AG08396 (cell line): ENCODE measurements at places on chromosomes 3 and 15.

GRCh38 chr3:96931119-96931862, 116.9 kb downstream of the EPHA6 start:
- no peak for DNase-seq

DNA sequence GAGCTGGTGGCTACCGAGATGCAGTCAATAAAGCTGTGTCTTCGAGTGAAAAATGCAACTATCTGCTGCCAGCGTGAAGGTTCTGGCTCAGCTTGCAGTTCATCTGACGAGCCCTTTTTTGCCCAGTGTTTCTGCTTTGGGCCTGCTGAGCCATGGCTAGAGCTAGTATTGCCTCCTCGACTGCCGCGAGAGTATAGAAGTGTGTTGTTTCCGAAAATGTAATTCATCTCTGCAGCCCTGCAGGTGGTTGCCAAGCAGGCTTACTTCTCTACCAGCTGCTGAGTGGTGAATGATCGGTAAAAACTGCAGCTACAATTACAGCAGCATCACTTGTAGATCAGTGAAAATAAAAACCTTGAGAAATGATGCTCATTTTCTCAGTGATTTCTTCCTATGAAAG, 114.8 kb downstream of the DLG1 start:
- no peak for DNase-seq

DNA sequence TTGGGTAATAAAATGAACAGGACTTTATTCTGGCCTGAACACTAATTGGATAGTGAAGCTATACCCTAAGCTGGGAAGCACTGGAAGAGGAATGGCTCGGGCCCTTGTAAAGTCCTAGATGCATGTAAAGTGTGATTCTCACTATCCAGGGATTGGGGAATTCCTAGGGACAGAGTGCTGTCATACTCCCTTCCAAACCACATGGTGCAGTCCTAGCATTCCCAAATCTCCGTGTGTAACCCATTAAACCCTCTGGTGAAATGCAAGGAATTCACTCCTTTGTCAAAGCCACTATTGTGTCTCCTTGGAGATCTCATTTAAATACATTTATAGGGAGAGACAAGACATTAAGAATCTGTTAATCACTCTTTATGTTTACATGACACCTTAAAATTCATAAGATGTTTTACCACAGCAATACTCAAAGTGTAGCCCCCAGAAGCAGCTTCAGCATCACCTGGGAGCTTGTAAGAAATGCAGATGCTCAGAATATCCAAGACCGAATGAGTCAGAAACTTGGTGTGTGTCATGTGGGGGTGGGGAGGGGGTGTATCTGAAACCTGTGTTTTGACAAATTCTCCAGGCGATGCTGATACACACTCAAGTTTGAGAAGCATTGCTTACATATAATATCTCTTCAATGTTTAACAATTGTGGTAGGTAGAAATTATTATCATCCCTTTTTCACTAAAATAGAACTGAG, 121.8 kb upstream of the NPHP3 start:
- DNase-seq = no peak

- DNase-seq = no peak
Observed at GRCh38 chr3:195421400-195421799, 21.4 kb downstream of the ACAP2 start.

DNA sequence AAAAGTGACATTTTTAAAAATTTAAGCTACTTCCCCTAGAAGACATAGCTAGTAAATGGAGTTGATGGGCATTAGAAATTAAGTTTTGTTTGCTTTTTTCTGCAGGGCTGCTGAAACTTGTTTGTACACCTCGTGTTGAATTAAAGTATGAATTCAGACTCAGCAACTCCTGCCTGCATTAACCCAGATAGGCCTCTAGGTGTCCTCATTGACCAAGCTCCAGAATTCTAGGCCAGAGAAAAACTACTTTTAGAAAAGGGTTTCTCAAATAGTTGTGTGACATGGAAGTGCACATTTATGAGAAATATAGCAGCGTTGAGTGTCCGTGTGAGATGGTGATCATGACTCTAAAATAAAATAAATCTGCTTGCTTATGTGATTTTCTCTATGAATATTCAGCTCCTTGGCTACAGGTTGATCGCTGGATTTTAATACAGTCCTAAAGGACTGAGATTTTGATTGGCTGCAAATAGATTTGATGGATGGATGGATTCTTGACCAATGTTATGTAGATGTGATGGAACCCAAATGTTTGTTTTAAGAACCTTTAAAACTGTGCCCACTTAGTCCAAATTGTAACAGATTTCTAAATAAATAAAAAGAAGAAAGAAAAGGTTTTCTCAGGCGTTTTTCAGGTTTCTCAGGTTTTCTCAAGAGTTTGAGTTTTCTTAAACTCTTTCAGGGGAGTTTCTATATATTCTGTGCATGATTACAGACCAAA, 39.4 kb upstream of the LMOD3 start:
- DNase-seq = peak; percentile 57

DNA sequence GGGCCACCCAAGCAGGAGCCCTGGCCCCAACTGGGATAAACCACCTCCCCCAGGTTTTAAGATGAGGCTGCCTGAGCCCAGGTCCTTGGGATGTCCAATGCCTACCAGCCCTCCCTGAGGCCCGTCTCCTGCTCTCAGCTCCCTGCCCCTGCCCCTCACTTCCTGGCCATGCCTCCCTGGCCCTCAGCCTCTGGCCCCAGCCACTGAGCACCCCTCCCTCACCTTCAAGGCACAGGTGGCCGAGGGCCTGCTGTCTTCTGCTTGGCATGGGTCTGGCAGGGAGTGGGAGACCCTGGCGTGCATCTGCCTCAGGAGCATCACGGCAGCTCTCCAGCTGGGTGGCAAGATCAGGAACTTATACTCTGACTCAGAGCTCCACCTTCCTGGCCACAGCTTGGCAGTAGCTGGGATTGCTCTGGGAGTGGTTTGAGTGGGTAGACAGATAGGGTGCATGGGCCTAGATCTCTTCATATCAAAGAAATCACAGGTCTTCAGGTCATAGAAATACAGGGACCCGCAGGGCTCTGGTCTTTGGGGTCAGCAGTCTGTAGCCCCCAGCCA, at the start of gene PLA2G4E:
Gene PLA2G4E (minus strand): TSS at position 330 of the 561 bp plus-strand sequence. CDS start 12 bp downstream, at position 318.
- DNase-seq = no peak

DNA sequence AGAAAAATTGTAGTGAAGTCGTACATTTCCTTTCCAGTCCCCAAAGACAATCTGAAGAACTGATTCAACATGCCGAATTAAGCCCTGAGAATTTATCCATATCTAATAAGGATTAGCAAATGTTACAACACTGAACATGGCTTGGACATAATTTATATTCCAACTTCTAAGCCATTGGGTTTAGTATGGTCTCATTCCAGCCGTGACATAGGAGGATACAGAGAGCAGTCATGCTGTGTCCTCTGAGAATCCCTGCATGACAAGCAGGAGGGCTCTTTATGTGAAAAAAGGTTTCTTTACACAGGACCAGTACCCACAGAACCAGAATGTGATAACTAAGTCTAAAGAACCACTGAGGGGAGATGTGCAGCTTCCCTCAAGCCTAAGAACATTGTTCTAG, 231.9 kb upstream of the WNT5A start:
- DNase-seq = no peak

DNA sequence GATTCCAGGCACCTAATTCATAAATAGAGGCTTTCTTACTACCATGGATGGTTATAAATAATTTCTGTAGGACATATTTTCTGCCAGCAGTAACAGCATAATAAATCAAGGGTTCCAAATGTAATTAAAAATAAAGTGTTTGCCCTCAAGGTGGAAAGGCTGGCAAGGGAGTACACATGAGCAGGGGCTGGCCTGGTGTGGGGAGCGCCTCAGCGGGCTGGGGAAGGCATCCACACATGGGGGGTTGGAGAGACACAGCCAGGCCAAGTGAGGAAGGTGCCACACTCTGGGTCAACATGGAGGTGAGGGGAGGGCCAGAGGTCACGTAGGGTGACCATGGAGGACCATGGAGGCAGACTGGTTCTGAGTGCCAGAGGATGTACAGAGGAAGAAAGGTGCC, 65.8 kb upstream of the OCA2 start:
- DNase-seq = no peak

GRCh38 chr3:127220497-127220896, 27.6 kb downstream of the PRR23E start:
- no peak for DNase-seq

DNA sequence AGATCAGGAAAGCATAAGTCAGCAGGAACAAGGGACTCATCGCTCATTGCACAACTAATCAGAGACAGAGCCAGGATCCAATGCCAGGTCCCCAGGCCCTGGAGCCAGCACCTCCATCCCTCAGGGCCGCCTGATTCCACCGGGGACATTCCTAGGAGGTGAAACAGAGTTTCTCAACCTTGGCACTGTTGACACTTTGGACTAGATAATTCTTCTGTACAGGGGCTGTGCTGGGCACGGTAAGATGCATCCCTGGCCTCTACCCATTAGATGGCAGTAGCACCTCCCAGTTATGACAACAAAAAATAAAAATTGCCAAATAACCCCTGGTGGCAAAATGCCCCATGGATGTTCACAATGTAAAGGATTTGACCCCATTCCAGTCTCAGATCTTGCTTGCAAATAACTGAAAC, 127.7 kb downstream of the MTHFS start:
- peak; percentile 5 for DNase-seq

DNA sequence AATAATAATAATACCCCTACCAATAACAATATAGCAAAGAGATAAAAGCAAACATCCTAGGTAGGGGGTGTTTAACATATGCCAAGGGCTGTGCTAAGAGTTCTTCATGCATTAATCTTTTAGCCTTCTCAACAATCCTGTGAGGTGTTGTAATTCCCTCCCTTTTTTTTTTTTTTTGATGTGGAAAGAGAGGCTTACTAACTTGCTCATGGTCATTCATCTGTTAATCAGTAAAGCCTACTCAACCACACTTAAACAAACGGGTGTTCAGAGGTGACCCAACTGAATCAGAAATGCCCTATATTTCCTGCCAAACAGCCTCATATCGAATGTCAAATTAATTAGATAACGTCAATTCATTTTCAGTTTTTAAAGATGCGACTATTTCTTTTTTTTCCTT, 232.1 kb downstream of the CTNNB1 start:
- DNase-seq = no peak

GRCh38 chr15:90489944-90490343, 39.8 kb upstream of the CRTC3 start:
- no peak for DNase-seq

DNA sequence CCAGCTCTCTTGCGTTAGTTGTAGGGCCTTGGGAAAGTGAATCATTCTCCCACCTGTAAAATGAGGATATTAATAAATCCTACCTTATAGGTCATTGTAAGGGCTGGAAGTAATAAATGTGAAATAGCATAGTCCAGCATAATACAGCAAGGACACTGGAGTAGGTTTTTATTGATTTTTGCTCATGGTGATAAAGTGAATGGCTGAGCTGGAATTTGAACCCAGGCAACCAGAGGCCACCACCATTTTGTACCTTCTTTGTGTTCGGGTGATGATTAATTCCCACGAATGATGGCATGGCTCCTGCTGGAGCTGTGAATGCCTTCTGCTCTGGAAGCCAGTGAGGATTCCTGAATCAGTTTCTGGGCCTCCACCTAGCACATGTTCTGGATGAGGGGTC, 31.8 kb downstream of the CTSH start:
- DNase-seq = no peak

DNA sequence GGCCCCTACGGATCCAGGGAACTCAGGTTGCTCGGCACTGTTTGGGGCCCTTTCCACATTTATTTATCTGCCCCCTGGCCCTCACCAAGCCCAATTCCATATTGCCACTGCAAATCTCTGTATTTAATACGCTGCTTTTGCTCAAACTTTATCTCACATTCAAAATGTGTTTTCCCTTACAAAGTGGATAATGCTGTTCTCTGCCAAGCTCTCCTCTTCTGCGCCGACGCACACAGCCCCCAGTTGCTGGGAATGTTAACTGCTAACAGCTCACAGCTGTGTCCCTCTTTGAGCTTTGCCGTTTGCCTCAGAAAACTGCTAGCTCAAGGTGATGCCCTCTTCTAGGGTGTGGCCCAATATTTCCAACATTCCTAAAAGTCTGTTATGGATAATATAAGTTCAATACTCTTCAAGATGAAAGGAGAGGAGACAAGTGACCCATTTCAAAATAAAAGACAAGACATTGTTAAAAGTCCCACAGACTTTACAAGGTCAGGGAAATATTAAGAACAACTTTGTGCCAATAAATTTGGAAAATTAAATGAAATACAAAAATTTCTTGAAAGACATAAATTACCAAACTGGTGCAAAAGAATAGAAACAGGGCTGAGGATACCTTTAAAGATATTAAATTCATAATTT, 12.6 kb upstream of the FBN1 start:
- DNase-seq = no peak

- DNase-seq = no peak
Observed at GRCh38 chr3:53650424-53650823, 156.0 kb downstream of the CACNA1D start.

- DNase-seq = no peak
Observed at GRCh38 chr3:142839831-142840230, 49.1 kb downstream of the PCOLCE2 start.

GRCh38 chr3:14138109-14138877, 13.4 kb downstream of the TMEM43 start:
- no peak for DNase-seq

- DNase-seq = no peak
Observed at GRCh38 chr3:64299206-64299605, 73.9 kb upstream of the PRICKLE2 start.

DNA sequence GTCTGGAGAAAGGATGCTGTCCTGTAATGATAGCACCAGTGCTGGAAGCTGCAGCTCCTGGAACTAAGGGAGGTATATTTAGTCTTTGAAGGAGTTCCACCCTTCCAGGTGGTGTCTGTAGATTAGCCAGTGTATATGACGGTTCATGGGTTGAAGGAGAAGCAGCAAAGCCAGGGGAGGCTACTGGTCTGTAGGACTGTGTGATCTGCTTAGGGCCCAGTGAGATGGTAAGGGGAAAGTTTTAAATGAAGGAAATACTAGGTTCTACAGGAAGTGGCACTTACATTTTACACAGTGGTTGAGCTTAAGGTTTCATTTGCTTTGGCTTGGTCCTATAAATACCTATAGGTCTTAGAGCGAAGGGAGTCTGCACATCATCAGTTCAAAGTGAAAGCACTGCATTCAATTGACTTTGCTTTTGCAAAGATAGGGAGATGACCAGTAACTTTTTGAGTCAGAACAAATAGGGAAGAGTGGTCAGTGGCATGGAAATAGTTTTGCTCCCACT, 5.6 kb downstream of the SLC25A38 start:
- no peak for DNase-seq

DNA sequence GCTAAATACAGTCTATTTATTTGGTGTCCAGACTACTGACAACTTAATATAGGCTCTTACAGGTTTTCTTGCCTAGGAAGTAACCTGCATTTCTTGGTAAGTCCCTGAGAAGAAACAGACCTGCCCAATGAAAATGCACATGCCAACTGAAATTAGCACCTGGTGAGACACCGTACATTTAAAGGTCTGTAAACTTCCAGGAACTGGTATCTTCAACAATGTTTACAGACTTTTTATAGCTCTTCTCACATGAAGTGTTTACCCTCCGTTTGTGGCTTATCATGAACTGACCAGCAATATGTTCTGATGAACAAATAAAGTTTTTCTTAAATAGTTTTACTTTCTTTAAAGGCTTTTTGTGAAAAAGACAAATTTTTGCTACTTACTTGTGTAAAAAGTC, 93.3 kb downstream of the PCCB start:
- DNase-seq = no peak
